A673 (cell line): ENCODE measurements at places on chromosomes 2 and 18.

- no peak for DNase-seq
Observed at GRCh38 chr2:75545387-75545786, 15.4 kb downstream of the EVA1A start.

GRCh38 chr2:65411056-65411795 is 21.2 kb downstream of the SPRED2 start:
- DNase-seq: no peak

GRCh38 chr2:170258382-170258781 is 80.4 kb downstream of the MYO3B start:
- no peak for DNase-seq

DNA sequence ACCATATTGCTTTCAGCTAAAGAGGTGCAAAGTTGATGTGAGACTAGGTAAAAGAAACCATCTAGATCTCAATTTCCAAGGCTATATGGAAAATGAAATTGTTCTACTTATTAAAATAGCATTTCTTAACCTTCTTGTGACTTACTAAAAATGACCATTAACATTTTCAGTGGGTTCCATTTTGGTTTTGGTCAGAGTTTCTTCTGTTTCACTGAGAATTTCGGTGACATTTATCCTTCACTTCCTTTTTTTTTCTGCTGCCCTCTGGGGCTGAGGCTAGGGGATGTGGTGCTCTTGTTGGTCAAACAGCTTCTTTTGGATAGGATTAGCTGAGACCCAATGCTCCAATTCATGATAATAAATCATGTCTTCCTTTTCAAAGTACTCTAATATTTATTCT is 44.3 kb upstream of the REL start:
- DNase-seq: no peak

GRCh38 chr2:133655610-133656009 is 87.3 kb upstream of the NCKAP5 start:
- DNase-seq: no peak

DNA sequence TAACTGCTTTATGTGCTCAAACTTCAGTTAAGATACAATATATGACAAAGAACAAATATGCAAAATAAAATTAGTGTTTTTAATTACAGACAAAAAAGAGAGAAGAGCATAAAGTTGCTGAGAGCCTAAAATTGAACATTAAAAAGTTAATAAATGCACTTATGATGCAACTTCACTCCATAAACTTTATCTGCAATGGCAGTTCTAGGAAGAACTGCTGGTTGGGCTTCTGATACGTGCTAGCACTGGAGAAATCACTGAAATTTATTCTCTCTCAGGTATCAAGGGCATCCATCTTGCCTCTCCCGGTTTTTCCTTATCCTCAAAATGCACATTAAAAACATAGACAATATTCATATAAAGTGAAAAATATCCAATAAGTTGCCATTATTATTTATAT is 35.7 kb downstream of the MYO3B start:
- no peak for DNase-seq

- DNase-seq: no peak
Observed at GRCh38 chr2:28809927-28810326, 707 bp upstream of the SPDYA start.

DNA sequence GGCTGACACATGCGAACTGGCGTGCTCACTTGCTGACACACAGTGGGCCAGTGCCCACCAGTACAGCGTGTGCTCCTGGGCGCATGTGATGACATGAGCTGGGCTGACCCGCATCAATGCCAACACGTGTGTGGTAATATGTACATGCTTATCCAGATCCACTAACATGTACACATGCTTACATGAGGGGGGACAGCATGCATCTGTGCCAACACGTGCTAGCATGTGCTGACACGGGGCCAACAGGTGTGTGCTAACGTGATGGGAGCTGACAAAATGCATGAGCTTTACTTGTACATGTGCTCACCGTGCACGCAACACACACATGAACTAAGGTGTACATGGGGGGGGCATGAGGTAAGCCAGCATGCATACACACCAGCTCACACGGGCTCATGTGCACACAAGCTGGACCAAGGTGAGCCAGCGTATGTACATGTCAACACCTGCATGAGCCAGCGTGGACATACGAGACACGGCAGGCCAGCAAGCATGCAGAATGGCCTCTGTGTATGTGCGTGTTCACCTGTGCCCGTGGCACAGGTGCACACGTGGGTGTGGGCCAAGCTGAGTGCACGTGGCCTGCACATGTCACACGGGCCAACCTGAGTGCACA is 28.5 kb downstream of the GPC1 start:
- no peak for DNase-seq

DNA sequence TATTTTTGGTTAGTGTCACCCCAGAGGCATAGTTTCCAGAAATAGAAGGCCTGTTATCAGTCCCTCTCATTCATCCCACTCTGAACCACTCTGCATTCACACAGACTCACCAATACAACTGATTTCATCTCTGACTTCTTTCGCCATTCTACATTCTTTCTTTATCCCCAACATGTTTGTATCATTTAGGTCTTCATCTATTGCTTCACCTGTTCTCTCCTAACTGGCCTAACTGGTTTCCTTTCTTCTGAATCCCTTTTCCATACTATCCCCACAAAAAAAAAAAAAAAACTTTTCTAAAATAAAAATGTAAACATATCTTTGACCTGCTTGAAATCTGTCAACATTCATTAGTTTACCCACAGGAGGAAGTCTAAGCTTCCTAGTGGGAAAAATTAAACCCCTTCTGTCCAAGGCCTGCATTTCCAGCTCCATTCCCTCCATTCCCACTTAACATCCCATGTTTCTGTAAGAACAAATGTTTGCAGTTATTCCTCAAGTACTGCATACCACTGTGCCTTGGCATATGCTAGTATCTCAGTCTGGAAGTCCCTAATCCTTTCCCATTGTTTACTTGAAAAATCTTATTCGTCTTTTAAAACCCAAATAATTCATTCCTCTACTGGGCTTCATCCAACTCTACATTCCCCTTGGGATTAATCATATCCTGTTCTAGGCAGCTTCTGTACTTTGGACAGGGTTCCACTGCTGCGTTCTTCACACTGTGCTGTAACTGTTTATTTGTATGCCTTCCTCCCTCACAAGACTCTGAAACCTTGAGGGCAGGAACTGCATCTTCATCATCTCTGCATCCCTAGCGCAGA is 68.5 kb downstream of the FIGN start:
- DNase-seq: peak; percentile 12

DNA sequence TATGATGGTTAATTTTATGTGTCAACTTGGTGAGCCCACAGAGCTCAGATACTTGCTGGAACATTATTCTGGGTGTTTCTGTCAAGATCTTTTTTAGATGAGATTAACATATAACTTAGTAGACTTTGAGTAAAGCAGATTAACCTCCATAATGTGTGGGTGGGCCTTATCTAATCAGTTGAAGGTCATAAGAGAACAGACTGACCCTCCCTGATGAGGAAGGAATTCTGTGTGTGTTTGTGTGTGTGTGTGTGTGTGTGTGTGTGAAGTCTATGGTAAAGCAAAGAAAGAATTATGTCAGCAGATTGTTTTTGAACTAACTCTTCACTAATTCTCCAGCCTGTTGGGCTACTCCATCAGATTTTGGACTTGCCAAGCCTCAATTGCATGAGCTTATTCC is 232.2 kb upstream of the MEX3C start:
- DNase-seq: no peak

DNA sequence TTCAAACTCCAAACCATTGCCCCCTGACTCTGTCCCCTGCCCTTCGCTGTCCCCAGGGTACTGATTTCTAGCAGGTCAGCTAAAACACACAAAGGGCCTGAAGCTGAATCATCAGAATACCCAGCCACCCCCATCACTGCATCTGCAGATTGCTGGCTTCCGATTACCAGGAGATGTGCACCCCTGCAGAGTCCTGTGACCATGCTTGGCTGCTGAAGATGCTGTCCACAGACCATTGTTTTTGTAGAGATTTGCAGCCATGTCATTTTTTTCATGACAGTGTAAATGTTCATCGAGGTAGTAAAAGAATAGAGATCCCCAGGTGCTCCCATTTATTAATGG is 463.3 kb downstream of the STK39 start:
- no peak for DNase-seq

DNA sequence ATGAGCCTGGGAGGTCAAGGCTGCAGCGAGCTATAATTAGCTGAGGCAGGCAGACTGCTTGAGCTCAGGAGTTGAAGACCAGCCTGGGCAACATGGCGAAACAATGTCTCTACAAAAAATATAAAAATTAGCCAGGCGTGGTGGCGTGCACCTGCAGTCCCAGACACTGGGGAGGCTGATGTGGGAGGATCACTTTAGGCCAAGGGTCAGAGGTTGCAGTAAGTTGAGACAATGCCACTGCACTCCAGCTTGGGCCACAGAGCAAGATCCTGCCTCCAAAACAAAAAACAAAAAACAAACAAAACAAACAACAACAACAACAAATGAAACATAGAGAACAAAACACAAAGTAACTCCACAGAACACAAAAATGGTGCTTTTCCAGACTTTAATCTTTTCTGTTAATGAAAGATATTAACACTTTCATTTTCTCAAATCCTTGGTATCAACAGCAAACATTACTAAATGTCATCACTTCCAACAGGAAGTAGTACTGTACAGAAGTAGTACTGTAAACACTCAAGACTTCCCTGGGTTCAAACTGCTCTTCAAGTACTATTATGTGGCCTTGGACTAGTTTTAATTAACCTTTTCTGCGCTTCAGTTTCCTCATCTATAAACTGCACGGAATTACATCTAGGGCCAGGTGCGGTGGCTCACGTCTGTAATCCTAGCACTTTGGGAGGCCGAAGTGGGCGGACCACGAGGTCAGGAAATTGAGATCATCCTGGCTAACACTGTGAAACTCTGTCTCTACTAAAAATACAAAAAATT is 27.9 kb downstream of the PUM2 start:
- DNase-seq: no peak

- no peak for DNase-seq
Observed at GRCh38 chr2:234723400-234723799, 226.5 kb upstream of the ARL4C start.

DNA sequence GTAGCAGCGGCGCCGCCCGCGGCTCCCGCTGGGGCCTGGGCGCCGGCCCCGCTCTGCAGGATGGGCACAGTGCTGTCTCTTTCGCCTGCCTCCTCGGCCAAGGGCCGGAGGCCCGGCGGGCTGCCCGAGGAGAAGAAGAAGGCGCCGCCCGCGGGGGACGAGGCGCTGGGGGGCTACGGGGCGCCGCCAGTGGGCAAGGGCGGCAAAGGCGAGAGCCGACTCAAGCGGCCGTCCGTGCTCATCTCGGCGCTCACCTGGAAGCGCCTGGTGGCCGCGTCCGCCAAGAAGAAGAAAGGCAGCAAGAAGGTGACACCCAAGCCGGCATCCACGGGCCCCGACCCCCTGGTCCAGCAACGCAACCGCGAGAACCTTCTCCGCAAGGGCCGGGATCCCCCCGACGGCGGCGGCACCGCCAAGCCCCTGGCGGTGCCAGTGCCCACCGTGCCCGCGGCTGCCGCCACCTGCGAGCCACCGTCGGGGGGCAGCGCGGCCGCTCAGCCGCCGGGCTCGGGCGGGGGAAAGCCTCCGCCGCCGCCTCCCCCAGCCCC is 369 bp downstream of the CDK5R2 start:
- DNase-seq: no peak

DNA sequence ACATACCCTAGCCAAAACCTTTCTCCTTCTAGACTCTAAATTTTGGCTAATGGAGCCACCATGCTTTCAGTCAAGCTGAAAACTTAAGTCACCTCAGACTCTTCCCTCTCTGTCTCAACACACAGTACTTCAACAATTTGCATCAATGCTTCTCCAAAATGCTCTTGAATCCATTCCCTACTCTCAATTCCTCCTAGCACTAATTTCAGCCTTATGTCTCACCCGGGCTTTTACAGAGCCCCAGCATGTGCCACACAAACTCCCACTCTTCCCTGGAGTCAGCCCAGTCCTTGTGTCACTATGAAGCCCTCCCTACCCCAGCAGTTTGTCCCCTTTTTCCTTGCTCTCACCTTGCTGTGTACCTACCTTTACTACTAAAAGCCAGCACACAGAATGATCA is 38.7 kb downstream of the AAK1 start:
- DNase-seq: no peak

GRCh38 chr2:20661421-20662307 is 5.3 kb upstream of the GDF7 start:
- DNase-seq: peak; percentile 83

DNA sequence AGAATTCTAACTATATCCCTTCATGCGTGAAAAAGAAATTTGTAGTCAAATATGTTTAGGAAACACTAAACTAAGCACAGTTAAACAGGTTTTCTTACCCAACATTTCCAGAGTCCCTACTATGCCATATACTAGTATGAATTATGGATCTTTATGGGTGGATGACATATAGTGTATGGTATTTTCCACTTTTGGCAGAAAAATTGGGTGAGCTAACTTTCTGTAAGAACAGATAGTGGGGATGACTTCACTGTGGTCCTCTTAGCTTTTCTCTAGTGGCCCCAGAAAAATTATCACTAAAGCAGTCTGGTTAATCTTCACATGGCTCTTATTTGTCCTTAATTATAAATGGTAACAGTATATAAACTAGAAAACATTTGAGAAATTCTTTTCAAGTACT is 240.0 kb upstream of the GULP1 start:
- DNase-seq: no peak

GRCh38 chr2:207352978-207353671 is 176.6 kb upstream of the CREB1 start:
- DNase-seq: no peak
